ENCODE measurements at places on chromosomes 3 and 15.

GRCh38 chr3:106135451-106136160, 266.8 kb upstream of the CBLB start:
- no peak for DNase-seq

DNA sequence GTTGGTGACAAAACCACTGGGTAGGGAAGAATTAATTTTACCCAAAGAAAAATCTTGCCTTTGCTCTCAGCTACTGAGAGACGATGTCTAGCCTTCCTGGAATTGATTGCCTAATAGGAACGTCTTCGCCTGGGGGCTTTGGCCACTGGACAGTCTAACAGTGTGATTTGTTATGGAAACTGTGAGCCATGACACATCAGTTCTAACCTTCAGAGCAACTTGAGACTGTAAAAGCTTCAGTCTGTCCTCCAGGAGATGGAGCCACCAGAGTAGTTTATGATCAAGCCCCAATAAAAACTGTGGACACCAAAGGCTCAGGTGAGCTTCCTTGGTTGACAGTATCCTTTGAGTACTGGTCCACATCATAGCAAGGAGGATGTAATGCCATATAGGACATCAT, 235.8 kb upstream of the TMCO5A start:
- no peak for DNase-seq

DNA sequence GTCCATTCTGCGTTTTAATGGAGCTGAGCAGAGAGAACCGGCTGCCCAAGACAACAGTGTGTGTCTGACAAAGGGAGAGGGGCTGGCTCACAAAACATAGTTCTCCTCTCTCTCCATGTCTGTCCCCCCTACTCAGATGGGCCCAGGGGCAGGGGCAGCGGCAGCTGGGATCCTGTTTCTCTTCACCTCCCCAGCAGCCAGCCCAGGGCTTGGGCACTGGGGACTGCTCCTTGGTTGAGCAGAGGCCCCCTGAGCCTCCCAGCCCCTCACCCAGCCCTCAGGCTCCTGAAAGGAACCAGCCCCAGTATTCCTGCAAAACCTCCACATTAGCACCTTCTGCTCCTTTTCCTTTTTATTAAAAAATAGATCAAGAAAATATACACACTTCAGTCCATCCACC, 17.8 kb downstream of the TPRA1 start:
- no peak for DNase-seq

DNA sequence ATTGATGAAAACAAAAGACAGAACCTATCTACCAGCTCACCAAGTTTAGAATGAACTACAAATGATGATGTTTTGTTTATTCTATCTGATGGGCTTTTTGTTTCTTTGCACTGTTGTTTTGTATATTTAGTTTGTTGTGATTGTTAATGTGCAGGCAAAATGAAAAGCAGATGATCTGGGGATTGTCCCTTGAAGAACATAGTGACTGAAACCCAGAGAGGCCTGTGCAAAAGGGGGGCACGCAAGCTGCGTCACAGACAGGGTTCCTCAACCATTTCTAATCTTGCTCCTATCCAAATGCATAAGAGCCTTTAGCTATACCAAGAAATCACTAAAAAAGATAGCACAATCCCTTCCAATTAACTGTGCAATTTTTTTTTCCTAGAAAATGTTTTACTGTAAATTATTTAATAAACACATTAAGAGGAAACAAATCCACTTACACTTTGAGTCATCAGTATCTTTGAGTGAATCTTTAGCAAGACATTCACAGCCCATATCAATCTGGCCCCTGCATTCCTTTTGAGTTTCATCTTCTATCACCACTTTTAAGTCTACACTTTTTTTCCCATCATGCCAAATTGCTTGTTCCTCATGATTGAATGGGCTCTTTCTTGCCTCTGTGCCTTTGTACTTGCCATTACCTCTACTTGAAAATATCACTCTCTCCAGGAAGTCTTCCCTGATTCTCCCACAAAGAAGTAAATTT, 220.3 kb downstream of the ATP8B4 start:
- DNase-seq: no peak

GRCh38 chr3:117011687-117012250, 302.2 kb downstream of the TUSC7 start:
- no peak for DNase-seq

GRCh38 chr3:146469150-146470017, at the start of gene PLSCR2:
TSS of gene PLSCR2 (minus strand) at chr3:146469561. CDS start at chr3:146459904, 9,657 bp downstream.
- peak; percentile 82 for DNase-seq

- no peak for DNase-seq
Measured at GRCh38 chr3:109702252-109702651, 364.9 kb upstream of the DPPA4 start.

GRCh38 chr15:34729886-34730285, 24.9 kb downstream of the GJD2 start:
- DNase-seq: no peak

DNA sequence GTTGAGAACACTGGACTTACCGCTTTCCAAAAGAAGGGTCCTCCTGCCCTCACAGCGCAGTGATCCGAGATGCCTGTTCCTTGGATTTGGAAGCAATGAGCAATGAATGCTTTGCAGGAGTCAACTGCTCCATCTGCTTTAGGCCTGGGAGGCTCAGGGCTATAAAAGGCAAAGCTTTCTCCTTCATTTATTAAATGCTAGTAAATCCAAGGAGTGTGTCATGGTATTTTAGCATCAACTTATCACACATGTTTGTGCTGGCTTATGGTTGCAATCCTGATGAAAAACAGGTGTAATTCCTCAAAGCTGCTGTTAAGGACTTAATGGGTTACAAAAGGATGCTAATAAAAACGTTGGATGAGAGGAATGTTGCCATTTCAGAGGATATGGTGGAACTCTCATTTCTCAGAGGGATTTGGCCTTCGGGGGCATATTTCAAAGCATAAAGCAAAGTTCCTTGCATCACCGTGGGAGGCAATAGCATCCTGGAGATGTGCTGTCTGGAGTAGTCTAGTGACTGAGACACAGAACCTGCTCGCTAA, 158.5 kb upstream of the TPM1 start:
- no peak for DNase-seq

- DNase-seq: peak; percentile 78
Measured at GRCh38 chr3:58167431-58168351, 43.1 kb downstream of the DNASE1L3 start.

DNA sequence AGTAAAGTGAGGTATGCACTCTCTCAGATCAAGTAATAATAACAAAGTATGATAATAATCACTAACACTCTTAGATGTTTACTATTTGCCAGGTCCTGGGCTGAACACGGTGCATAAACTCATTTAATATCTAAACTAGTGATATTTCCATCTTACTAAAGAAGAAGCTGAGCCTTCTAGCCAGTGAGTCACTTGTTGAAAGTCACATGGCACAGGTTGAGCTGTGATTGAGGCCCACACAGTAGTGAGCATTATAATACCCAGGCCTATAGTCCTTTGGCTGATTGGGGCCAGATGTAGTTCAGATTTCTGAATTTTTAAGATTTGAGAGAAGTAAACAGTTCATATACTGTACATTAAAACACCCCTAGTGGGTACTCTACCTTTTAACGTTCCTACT, 93.2 kb upstream of the CCDC80 start:
- no peak for DNase-seq

GRCh38 chr3:35946854-35947515, 307.7 kb downstream of the ARPP21 start:
- DNase-seq: no peak

GRCh38 chr3:136787349-136787748, 31.6 kb upstream of the SLC35G2 start:
- DNase-seq: peak; percentile 77

GRCh38 chr3:23807424-23808015, 1.8 kb downstream of the UBE2E1 start:
- DNase-seq: no peak

GRCh38 chr3:82044930-82045705, 283.7 kb upstream of the GBE1 start:
- no peak for DNase-seq

DNA sequence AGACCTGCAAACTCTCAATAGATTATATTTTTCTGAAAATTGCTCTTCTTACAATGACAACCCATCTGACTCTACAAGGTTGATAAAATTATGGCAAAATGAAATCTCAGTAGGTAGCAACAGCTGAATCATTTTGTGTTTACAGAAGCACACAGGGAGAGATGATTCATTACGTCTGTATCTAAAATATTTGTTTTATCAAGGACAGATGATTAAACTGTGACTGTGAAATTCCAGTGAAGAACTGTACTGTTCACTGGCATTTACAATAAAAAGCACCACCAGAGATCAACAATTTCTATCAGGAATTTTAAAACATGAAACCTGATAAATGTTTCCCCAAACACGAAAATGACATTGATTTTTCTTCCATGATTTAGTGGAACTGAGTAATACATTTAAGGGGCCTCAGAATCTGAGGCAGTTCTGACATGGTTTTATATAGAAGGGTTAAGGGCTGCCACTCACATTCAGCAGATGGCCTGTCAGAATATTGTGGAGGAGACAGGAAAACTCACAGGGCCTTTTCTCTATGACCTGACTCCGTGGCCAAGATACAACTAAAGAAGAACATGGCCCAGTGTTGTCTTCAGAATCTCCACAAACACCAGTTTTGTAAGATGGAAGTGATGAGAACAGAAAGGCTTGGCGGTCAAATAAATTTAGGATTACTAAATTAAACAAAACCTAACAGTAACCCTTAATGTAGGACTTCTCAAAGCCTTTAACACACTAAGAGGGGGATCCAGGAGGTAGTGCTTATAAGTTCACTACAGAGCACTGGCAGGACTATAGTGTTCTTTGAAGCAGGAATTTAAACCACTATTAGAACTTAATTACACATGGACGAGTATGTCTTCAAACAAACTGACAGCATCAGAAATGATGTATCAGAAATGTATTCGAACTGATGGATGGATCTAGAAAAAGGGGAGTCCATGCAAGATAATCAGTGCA, 25.9 kb downstream of the RAD18 start:
- DNase-seq: no peak

DNA sequence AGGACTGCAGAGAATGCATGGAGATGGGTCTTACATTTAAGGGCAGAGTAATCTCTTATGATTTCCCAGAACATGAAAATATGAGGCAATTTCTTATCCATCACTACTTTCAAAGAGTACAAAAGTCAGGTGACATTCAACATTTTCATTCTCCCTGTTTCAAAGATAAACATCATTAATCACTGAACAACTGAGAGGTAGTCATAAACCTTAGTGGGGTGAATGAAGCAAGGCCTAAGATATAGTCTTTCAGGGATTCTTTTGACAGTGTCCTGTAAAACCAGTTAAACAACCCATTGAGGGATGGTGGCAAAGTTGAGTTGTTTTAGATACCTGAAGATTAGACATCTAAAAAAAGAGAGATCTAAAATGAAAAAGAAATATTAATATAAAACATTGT, 271.6 kb upstream of the CBLB start:
- DNase-seq: no peak

DNA sequence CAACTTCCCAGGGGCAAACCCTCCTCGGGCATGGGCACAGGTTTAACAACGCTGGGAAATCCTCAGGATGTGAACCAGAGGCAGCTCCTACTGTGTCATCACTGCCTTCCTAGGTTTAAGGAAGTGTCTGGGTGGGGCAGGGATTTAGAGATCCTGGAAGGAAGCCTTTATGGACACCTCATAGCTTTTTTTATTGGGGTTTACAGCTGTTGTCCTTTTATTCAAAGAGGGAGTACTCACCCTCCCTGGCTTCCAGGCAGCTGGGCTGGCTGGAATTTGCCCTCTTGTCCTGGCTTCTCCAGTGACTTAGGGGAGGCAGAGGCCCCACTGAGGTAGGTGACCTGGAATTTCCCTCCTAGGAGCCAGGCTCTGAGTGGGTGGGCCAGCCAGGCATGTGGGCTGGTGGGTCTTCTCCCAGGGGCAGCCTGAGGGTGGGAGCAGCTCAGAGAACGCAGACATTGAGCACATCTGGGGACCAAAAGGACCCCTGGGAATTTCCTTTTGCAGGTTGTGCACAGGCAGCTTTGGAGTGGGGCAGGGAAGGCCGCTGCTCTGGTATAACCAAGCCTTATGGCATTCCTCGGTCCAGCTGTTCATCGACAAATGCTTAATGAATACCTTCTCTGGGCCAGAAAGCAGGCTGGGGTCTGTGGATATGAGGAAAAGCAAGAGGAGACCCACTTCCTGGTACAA, 13.5 kb upstream of the FAM3D start:
- DNase-seq: no peak

GRCh38 chr3:128805772-128806171, 73.6 kb upstream of the ACAD9 start:
- no peak for DNase-seq

GRCh38 chr3:159938714-159939113, 49.9 kb upstream of the IL12A start:
- DNase-seq: no peak

DNA sequence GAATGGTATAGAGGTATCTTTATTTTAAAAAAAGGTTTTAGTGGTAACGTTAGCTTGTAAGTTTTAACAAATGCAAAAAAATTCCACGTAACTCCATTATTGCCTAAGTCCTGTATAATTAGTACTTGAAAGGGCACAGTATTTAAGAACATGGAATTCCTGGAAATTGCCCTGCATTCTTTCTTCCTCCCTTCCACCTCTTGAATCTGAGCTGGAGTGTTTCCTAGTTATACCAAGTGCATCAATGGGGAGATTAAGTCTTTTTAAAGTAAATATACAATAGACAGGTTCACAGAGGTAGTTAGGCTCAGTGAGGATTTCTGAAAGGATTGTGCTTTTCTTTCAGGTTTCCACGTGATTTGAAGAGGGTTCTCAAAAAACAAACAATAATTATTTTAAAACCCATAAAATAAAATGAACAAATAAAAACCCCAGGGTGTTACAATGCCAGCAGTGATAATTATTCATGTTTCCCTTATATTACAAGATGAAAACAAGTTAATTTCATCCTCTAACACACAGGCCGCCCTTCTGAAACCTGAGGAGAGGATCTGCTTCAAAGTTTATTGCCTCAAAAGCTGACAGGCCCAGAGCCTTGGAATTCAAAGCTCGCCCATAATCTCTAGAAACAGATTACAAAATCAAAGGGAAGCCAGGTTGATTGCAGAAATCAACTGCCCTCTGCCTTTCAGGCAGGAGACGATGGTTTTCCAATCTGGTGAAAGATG, 128.8 kb upstream of the LMOD3 start:
- DNase-seq: no peak

- DNase-seq: no peak
Measured at GRCh38 chr15:52417957-52418356, 110.7 kb downstream of the MYO5A start.

DNA sequence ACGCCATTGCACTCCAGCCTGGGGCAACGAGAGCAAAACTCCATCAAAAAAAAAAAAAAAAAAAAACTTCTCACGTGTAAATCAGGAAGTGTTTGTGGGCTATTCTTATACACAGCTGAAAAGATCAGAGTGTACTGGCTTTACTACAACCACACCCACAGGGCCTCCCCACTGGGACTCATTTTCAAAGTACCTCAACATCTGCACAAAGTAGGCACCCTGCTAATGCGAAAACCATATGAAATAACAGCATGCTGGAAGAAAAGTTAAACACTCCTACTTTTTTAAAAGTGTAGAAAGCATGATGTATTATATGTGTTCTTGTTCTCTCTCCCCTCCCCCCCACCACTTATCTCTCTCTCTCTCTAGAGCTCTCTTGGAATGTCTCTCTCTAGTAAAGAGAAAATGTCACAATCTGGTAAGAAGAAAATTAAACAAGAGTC, 11.1 kb downstream of the UACA start:
- peak; percentile 22 for DNase-seq

All from thyroid gland (tissue), 4 donors.